ENCODE measurements at places on chromosomes 11 and 22. TPM values are rescaled to one million over a fixed set of nuclear protein-coding genes. Genes with fewer than 3 reads are reported as not detected.

KRTAP5-5 gene
- not detected for total RNA-seq

DNA sequence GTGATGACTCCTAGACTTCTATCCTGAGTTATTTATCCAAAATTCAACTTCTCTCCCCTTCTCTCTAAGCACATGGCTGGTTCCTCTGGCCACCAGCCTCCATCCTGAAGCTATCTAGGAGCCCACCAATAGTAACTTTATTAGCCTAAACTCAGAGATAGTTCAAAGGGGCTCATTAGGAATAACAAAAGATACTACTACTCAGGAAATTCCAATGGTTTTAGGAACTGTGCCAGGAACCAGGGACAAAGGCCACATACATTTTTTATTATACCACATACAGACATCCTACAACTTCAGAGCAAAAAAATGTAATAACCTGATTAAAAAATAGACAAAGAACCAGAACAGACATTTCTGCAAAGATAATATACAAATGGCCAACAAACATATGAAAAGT is 27.9 kb downstream of the SLC25A17 start:
- no peak for DNase-seq

DNA sequence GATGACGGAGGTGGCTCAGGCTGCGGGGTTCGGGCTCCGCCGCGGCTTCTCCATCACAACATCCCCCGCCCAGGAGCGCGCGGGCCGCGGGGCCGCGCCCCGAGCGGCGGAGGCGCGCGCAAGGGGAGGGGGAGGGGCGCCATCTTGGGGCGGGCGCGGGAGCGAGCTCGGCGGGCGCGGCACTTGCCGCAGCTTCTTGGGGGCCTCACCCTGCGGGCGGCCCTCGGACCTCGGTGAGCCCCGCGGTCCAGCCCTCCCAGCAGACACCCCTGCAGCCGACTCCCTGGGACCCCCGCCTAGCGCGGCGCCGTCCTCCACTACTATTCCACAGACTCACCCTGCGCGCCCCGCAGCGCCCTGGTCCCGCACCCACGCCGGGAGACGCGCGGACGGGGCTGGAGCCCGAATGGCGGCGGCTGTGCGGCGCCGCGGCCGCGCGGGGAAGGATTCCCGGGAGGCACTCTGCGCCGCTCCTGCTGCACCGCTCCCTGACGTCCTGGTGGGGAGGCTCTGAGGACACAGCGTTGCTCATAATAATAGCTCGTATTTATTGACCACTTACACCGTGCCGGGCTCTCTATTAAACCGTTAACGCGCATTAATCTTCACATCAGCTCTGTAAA is at the start of gene APBB1:
APBB1 (minus strand) TSS at position 86 of the 623 bp plus-strand sequence. CDS start 7,747 bp downstream, outside the sequence.
- peak; percentile 77 for DNase-seq

- DNase-seq, result no peak
These were observed 14.0 kb upstream of the WDR74 start for GRCh38 chr11:62853279-62853965.

- DNase-seq, result no peak
These were observed 10.4 kb upstream of the SPINDOC start for GRCh38 chr11:63802637-63803414.

DDI1 gene
- total RNA-seq, result not detected

GRCh38 chr11:66720223-66720898 is 8.7 kb downstream of the SPTBN2 start:
- DNase-seq, result peak; percentile 73

GRCh38 chr11:1541474-1542204 is 30.4 kb downstream of the DUSP8 start:
- peak; percentile 52 for DNase-seq

DNA sequence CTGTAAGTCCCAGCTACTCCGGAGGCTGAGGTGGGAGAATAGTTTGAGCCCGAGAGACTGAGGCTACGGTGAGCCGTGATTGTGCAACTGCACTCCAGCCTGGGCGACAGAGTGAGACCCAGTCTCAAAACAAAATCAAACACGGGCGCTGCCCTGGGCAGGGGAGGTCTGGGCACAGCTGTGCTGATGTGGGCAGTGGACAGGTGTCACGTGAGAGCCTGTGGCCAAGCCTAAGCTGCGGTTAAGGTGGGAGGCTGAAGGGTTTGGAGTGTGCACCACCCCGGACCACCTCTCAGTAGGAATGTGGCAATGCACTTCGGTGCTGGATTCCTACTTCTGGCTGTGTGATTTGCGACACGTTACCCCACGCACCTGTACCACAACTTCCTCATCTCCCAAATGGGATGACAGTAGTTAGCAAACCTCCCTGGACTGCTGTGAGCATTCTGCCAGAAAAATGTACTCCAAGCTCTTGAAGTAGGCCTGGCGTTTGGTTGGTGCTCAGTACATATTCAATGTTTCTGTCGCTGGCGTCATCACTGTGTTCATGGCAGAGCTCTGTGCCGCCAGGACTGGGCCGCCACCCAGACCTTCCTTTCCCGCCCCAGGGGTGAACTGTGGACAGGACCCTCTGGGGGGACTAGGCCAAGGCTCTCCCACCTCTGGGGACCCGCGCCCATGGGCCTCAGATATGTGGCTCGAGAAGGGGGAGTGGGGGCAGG is 807 bp upstream of the ZNF74 start:
- no peak for DNase-seq

- DNase-seq, result no peak
These were observed 44.6 kb downstream of the YAP1 start for GRCh38 chr11:102154806-102155205.

VSIG10L2 gene
- not detected for total RNA-seq

DNA sequence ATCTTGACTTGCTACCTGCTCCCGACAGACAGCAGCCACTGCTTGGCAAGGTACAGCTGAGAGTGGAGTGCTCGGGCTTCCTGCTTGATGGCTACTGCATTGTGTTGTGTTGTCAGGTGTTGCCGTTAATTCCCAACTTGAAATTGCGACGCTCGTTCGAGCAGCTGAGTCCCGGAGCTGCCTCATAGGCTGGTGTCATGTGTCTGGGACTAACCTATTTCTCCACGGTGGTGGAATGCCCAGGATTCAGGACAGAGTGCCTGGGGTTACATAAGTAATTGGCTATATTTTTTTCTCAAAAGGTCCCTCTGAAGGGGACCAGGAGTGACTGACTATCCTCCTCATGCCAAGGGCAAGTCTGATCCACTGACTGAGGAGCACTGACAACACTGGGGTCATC is 18.5 kb downstream of the COMMD9 start:
- no peak for DNase-seq
